Esophagus squamous epithelium (tissue), 5 donors: ENCODE measurements at places on chromosomes 12 and 14.

GRCh38 chr14:38727731-38728130 lies 375.3 kb downstream of the SEC23A start:
- no peak overlapping the region for H3K4me3 ChIP-seq
- DNase-seq, result no peak
- H3K4me1 ChIP-seq, result no peaks in the 10 kb centered on the region
- no peaks in the 10 kb centered on the region for H3K36me3 ChIP-seq
- H3K27ac ChIP-seq, result no peak overlapping the region

DNA sequence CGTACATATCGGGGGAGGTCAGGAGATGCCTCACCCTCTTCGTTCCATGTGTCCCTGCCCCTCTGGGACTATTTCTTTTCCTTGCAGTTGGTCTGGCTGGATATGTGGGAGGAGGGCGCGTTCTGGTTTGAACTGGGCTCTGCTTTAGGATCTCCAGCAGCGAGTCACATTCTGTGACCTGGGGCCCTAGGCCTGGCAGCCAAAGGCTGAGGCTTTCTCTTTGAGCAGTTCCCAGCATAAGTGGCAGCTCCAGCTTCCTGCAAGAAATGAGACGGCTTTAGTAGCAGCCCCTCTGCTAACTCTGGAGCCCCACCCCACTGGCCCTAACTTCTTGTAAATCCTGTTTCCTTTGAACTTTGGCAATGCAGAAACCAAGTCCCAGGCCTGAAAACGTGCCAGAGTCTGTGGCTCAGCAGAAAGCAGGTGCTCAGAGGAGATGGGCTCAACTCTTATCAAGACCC lies 274.8 kb downstream of the DPF3 start:
- H3K4me3 ChIP-seq, result no peak overlapping the region
- H3K27ac ChIP-seq, result no peak overlapping the region
- H3K27me3 ChIP-seq, result no peaks in the 10 kb centered on the region
- H3K36me3 ChIP-seq, result no peaks in the 10 kb centered on the region

DNA sequence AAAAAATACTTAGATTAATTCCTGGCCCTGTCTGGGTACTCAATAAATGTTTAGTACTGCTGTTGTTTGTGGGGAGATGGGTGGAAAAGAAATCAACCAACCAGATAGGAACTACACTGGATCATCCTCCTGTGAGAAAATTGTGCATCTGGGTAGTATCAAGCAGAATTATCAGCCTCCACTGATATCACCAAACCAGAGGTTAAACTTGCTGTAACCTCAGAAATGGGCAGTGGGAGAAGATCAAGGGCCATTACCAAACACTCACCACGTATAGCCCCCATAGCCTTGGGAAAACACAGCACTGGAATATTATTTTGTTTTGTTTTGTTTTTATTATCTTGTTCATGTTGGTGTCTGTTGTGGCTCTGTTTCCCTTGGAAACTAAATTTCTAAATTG lies 19.7 kb downstream of the VEZT start:
- DNase-seq, result no peak
- no peak overlapping the region for H3K27ac ChIP-seq
- H3K4me3 ChIP-seq, result no peak overlapping the region
- peaks cover 10% of the 10 kb centered on the region for H3K4me1 ChIP-seq

DNA sequence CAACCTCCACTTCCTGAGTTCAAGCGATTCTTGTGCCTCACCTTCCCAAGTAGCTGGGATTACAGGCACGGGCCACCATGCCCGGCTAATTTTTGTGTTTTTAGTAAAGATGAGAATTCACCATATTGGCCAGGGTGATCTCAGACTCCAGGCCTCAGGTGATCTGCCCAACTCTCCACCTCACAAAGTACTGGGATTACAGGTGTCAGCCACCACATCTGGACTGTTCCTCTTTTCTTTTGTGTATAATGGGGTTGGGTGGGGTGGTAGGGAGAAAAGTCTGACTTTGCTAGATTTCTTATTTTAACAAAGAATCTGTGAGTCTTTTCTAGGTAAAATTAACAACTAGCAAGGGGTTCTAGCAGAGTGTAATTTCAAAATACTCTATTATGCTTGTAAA lies 92.7 kb upstream of the AMN1 start:
- no peaks in the 10 kb centered on the region for H3K27me3 ChIP-seq
- no peak overlapping the region for H3K27ac ChIP-seq
- H3K36me3 ChIP-seq, result no peaks in the 10 kb centered on the region
- no peak for DNase-seq

- H3K4me1 ChIP-seq, result peaks cover 44% of the 10 kb centered on the region
- no peak overlapping the region for H3K27ac ChIP-seq
- no peaks in the 10 kb centered on the region for H3K27me3 ChIP-seq
- no peaks in the 10 kb centered on the region for H3K36me3 ChIP-seq
- no peak for DNase-seq
Observed at GRCh38 chr14:100083706-100084105, 18.5 kb downstream of the EVL start.

DNA sequence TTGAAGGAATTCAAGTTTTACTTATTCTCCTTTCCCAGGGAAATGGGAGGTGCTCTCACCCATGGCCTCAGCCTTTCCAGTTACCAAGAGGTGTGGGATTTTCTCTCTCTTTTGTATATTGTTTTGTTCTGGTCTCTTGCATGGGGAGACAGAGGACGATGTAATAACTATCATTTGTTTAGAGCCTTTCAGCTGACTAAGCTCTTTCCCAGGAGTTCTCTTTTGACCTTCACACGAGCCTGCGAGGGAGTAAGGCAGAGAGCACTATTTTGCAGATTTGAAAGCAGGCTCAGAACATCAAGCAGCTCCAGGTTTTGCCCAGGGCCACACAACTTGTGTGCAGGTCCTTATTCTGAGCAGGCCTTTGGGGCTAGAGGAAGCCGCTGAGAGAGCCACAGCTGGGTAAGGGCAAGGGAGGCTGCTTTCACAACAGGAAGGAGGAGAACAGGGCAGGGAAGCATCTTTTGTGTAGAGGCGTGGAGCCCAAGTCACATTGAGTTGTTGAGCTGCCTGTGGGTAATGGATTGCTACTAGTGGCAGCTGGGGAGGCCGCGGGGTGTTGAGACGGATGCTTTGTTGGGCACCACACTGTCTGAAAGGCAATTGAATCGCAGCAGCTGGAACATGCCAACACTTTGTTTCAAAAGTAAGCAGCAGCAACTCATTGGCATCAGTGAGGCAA lies 116.2 kb downstream of the PRMT8 start:
- no peak overlapping the region for H3K4me3 ChIP-seq
- H3K4me1 ChIP-seq, result no peaks in the 10 kb centered on the region
- no peak overlapping the region for H3K27ac ChIP-seq
- H3K27me3 ChIP-seq, result peaks cover 32% of the 10 kb centered on the region
- DNase-seq, result no peak

GRCh38 chr12:5872745-5873144 lies 72.3 kb downstream of the ANO2 start:
- no peaks in the 10 kb centered on the region for H3K36me3 ChIP-seq
- no peak for DNase-seq
- H3K4me1 ChIP-seq, result no peaks in the 10 kb centered on the region
- H3K27me3 ChIP-seq, result no peaks in the 10 kb centered on the region
- H3K27ac ChIP-seq, result no peak overlapping the region

- H3K27me3 ChIP-seq, result no peaks in the 10 kb centered on the region
- no peak overlapping the region for H3K27ac ChIP-seq
- DNase-seq, result no peak
- no peak overlapping the region for H3K4me3 ChIP-seq
Observed at GRCh38 chr12:71942259-71942658, 3.6 kb downstream of the TPH2 start.

DNA sequence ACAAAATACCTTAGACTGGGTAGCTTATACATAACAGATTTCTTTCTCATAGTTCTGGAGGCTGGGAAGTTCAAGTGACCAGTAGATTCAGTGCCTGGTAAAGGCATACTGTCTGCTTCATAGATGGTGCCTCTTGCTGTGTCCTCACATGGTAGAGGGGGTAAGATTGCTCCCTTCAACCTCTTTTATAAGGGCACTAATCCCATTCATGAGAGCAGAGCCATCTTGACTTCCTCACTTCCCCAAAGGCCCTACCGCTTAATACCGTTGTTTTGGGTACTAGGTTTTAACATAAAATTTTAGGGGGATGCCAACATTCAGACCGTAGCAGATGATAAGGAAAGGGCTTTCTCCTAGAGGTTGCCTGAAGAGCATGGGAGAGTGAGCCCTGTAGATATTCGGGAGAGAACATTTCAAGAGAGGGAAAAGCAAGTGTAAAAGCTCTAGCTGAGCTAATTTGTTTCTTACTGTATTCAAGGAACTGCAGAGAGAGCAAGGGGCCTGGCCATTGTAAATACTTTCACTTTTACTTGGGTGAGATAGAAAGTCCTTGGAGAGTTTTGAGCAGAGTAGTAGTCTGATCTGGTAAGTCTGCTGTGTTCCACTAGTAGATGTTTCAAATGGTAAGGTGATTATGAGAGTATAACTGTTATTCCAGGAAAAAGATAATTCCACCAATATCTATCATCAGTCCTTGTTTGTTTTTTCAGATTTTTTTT lies 27.3 kb downstream of the FRS2 start:
- H3K4me1 ChIP-seq, result no peaks in the 10 kb centered on the region
- peak overlapping the region; percentile 18 for H3K27ac ChIP-seq
- no peaks in the 10 kb centered on the region for H3K36me3 ChIP-seq
- DNase-seq, result no peak

DNA sequence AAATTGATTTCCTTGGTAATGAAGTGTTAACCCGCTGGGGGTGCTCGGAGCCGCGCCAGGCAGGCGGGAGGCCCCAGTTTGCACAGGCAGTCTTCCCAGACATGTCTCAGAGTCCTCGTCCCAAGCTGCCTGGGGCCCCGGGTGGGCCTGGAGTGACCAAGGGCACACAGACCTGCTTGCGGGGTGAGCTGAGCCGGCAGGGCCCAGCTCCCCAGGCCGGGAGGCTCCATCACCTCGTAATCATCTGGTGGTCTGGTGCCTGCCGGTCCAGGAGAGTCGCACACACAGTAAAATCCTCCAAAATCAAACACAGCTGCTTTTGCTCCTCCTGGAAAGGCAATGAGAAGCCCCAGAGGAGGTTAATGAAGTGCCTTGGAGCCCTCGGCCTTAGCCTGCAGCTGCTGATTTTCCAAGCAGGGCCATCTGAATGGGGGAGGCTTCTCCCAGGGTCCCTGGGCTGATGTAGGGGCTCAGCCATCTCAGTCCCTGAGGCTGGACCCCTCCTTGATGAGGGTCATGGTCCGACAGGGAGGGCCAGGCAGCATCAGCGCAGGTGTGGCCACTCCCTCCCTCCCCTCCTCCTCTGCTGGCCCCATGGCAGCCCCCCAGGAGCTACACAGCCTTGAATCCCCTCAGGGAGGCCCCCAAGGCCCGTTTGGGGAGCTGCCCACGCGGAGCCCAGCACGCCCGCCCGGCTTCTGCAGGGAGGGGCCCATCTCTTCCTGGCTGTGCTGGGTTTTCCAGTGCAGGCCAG lies 39.4 kb upstream of the FBRSL1 start:
- no peak for DNase-seq
- H3K4me1 ChIP-seq, result no peaks in the 10 kb centered on the region
- H3K27me3 ChIP-seq, result peaks cover 92% of the 10 kb centered on the region
- no peak overlapping the region for H3K4me3 ChIP-seq
- no peaks in the 10 kb centered on the region for H3K36me3 ChIP-seq

- DNase-seq, result no peak
- H3K27ac ChIP-seq, result peak overlapping the region; percentile 51
- no peaks in the 10 kb centered on the region for H3K27me3 ChIP-seq
- H3K4me3 ChIP-seq, result no peak overlapping the region
- H3K36me3 ChIP-seq, result no peaks in the 10 kb centered on the region
Observed at GRCh38 chr14:91154851-91155625, 41.2 kb downstream of the DGLUCY start.

- no peaks in the 10 kb centered on the region for H3K4me1 ChIP-seq
- H3K4me3 ChIP-seq, result no peak overlapping the region
- H3K36me3 ChIP-seq, result no peaks in the 10 kb centered on the region
- DNase-seq, result no peak
Observed at GRCh38 chr12:28603239-28603638, 413.0 kb downstream of the CCDC91 start.

- H3K27me3 ChIP-seq, result no peaks in the 10 kb centered on the region
- H3K4me1 ChIP-seq, result no peaks in the 10 kb centered on the region
- H3K36me3 ChIP-seq, result no peaks in the 10 kb centered on the region
- H3K4me3 ChIP-seq, result no peak overlapping the region
- no peak for DNase-seq
Observed at GRCh38 chr12:123948401-123948795, 24.2 kb downstream of the CCDC92 start.

DNA sequence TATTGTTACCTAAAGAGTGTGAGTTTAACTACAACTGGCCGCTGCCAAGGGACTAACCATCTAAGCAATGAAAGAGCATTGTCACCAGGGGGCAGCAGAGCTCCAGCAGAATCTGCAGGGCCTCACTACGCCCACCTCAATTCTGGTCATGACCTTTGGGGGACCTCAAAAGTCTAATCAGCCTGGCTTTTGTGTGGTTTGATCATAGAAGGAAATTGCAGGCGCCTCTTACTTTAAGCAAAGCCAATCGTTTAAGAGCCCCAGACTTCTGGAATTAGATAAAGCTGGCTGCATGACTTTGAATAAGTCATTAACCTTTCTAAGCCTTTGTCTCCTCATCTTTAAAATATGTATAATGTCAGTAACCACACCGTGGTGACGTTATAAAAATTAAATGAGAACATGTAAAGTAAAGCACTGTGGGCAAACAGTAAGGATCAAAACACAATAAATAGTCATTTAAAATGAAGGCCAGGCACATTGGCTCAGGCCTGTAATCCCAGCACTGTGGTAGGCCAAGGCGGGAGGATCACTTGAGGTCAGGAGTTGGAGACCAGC lies 58.6 kb downstream of the TBX3 start:
- no peak overlapping the region for H3K4me3 ChIP-seq
- no peaks in the 10 kb centered on the region for H3K27me3 ChIP-seq
- no peaks in the 10 kb centered on the region for H3K4me1 ChIP-seq
- no peak overlapping the region for H3K27ac ChIP-seq

GRCh38 chr12:45973526-45973925 lies 16.8 kb downstream of the SCAF11 start:
- peaks cover 8% of the 10 kb centered on the region for H3K4me1 ChIP-seq
- no peak overlapping the region for H3K4me3 ChIP-seq
- DNase-seq, result no peak
- H3K27ac ChIP-seq, result no peak overlapping the region

- no peak overlapping the region for H3K4me3 ChIP-seq
- DNase-seq, result no peak
- no peak overlapping the region for H3K27ac ChIP-seq
- no peaks in the 10 kb centered on the region for H3K27me3 ChIP-seq
- no peaks in the 10 kb centered on the region for H3K4me1 ChIP-seq
Observed at GRCh38 chr12:83954071-83954789, 958.4 kb downstream of the SLC6A15 start.

DNA sequence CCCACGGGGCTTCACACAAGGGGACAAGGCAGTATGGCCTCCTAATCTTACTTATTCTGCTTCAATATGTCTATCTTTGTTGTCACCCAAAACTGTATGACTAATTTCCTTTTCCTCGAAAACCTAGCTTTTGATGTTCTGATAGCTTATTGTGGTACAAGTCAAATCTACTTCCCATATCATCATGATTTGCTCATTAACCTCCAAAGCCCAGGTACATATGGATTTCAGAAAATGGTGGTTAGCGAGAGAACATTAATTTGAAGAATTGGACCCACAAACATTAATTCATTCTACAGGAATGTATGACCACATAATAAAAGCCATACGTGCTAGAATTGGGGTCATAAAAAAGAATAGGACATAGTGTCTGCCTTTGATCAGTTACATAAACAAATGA lies 412.5 kb downstream of the CCDC91 start:
- H3K4me1 ChIP-seq, result no peaks in the 10 kb centered on the region
- no peak overlapping the region for H3K4me3 ChIP-seq
- H3K36me3 ChIP-seq, result no peaks in the 10 kb centered on the region
- H3K27ac ChIP-seq, result no peak overlapping the region
